Cardiac muscle cell (in vitro differentiated cells and primary cell): ENCODE measurements at places on chromosomes 1 and 21. TPM values are rescaled to one million over a fixed set of nuclear protein-coding genes. Genes with fewer than 3 reads are reported as not detected.

TMEM125 gene
- 2.0 and 2.3 TPM in 2 replicates for total RNA-seq

CCDC27 gene
- 0.09 TPM in 1 of 2 replicates, not detected in the other for total RNA-seq

MIXL1 gene
- 3.7 and 5.4 TPM in 2 replicates for total RNA-seq

LHX4 gene
- not detected in 2 replicates for total RNA-seq
